ENCODE measurements at places on chromosomes 4 and X.
A peak's percentile ranks its signal among the peaks of the same experiment; 100 is the strongest.

GRCh38 chr4:113452868-113453620 is 308.5 kb downstream of the CAMK2D start:
- peak; percentile 79 for DNase-seq

DNA sequence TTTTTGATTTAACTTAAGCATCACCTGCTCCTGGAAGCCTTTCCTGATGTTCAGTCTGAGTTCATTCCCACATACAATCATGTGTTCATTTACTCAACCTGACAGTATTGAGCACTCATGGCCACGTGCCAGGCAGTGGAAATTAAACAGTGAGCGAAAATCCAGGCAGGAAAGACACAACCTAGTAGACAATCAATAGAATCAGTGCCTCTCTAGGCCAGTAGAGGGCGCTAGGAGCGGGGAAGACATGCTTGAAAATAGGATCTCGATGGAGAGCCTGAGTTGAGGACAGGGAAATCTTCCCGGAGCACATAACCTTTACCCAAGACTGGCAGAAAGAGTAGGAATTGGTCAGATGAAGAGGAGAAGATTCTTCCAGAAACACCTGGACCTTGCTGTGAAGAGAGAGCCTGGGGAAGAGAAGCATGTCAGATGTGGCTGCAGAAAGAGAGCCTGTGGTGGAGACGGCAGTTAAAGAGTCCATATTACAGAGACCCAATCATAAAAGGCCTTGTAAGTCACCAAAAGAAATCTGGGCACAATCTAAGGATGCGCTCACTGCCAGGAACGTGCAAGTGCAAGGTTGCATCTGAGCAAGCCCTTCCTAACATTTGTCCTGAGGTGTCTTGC is 103.5 kb downstream of the LDB2 start:
- DNase-seq: peak; percentile 60

DNA sequence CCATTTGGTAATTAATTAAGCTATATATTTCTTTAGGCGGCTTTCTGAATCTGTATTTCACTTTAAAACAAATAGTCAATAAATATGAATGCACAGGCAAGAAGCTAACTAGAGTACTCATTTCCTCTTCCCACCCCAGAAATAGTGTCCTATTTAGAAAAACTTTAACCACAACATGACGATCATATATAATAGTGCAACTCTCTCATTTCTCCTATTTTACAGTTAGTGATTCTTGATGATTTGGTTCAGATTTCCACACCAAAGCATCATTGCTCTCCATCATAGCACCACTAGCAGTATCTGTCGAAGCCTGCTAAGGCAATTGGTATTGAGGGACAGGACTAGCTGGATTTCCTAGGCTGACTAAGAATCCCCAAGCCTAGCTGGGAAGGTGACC is 184.0 kb upstream of the GALNTL6 start:
- no peak for DNase-seq

DNA sequence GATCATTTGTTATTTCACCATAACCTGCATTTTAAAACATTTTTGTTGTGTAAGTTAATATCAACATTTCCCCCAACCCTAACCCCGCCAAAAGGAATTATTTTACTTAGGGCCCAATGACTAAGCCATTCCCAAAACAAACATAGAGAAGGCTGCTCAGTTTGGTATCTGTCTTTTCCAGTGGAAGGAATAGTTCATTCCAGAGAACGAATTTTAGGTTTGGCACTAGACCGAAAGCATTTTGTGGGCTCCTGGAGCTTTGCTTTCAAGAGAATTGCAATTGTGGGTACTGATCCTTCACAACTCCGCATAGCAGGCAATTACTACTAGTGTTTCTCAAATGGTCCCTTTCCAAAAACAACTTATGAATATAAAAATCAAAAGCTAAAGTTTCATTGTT is 226.7 kb upstream of the MAD2L1 start:
- DNase-seq: no peak

DNA sequence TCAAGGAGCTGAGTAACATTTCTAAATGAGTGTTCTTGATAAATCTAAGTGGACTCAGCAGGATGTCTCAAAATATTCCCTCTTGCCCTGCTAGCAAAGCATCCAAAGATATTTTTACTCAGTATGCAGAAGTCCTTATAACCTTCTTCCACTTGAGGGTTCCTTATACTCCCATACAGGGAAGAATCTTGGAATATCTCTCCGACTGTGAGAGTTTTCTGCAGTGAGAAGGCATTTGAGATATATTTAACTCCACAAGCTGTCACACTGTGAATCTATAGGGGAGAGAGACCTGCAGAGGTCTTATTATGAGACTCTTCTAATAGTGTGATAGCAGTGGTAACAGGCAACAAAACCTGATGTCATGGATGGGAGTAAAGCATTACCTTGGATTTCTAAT is 1034.5 kb upstream of the PABPC4L start:
- no peak for DNase-seq

DNA sequence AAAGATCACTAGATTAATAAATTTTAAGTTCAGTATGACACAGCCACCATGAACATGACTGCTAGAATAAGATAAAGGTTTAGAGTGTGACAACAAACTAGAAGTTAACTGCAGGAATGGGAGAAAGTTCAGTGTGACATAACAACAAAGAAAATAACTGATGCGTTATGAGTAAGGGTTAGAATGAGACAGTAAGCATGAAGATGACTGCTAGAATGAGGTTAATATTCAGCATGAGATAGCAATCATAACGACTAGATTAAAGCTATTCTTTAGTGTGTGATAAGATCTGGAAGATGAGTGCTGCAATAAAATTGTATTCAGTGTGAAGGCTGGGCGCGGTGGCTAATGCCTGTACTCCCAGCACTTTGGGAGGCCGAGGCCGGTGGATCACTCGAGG is 48.4 kb upstream of the SMIM10L2A start:
- DNase-seq: no peak

- DNase-seq: peak; percentile 13
Measured at GRCh38 chr4:125331116-125331515, 16.4 kb downstream of the FAT4 start.

- no peak for DNase-seq
Measured at GRCh38 chrX:4091046-4091760, 377.8 kb upstream of the PRKX start.

GRCh38 chrX:21885568-21885967 is 29.8 kb downstream of the YY2 start:
- DNase-seq: peak; percentile 47

- peak; percentile 29 for DNase-seq
Measured at GRCh38 chr4:94127707-94128328, 79.8 kb upstream of the SMARCAD1 start.

GRCh38 chr4:95544113-95545103 is 4.4 kb downstream of the UNC5C start:
- no peak for DNase-seq

- no peak for DNase-seq
Measured at GRCh38 chr4:182494103-182494502, 250.9 kb downstream of the TENM3 start.

DNA sequence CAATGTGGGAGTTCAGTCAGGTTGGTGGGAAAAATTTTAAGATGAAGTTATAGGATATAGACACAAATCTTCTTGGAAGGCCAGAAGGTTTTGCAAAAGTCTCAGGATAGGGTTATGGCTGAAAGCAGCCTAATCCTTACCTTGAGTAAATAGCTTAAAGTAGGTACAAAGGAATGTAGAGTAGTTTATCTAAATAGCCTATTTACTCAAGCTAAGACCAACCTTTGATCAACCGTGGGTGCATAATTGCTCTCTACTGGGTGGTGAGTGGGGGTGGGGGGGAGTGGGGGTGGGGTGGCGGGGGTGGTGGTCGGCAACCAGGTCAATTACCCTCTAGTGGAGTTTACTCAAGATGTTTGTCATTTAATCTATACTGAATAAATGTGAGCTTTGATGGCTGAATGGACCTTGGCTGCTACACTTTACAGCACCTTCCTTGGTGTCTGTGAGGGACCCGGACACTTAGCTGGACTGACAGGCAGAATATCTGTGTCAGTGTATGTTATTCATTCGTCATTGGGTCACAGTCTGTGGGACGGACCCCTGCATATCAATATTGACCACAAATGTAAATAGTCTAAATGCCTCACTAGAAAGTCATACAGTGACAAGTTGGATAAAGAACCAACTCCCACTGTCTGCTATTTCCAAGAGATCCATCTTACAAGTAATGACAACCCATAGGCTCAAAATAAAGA is 545.7 kb upstream of the PABPC4L start:
- no peak for DNase-seq

DNA sequence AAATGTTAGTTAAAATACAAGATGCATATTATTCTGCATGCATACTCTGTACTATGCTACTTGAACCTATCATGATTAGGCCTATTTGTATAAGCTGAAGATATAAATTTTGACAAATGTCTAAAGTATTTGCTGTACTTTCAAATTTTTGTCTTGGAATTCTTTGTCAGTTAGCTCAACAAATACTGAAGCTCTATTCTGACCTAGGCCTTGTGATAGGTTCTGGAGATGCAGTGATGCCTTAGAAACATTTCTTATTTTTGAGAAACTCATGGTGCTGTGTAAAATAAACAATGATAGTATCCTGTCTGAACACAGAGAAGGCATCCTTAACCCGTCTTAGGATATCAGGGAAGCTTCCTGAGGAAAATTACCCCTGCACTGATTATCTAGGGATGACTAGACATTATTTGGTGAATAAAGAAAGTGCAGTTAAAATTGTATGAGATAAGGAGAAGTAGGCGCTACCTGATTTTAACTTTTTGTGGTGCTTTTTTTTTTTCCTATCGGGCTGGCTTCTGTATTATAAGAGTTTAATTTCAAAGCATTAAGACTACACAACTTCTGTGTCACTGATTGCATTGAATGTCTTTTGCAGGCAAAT is 43.4 kb downstream of the MOB1B start:
- peak; percentile 66 for DNase-seq

- no peak for DNase-seq
Measured at GRCh38 chr4:149796381-149796780, 19.3 kb downstream of the IQCM start.

DNA sequence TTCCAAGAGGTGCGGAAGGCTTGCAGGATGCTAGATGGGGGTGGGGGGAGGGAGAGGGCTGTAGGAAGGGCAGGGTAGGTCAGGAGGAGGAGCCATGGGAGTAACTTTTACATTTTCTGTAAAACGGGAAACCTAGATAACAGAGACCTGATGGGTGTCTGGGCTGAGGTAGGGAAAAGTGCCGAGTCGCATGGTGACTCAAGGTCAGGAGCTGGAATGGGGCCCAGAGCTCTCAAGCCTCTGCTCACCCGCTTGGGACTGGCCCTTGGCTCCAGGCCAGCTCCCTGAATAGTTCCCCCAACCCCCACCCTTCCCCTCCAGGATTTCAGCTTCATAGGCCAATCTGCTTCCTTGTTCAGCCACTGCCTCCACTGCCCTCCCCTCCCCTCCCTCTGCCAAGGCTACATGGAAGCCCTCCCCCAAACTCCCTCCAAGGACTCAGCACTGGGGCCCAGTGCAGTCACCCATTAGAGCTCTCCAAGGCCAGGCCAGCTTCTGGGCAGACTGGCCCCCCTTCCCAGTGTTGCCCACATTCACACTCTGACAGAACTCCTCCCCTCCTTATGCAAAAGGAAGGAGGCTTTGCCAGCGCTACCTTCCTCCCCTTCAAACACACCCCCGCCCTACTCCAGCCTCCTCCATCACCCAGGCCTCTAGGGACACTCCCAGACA is 43.6 kb downstream of the TSC22D3 start:
- DNase-seq: peak; percentile 58

- no peak for DNase-seq
Measured at GRCh38 chrX:40145923-40146261, 48.1 kb upstream of the BCOR start.

DNA sequence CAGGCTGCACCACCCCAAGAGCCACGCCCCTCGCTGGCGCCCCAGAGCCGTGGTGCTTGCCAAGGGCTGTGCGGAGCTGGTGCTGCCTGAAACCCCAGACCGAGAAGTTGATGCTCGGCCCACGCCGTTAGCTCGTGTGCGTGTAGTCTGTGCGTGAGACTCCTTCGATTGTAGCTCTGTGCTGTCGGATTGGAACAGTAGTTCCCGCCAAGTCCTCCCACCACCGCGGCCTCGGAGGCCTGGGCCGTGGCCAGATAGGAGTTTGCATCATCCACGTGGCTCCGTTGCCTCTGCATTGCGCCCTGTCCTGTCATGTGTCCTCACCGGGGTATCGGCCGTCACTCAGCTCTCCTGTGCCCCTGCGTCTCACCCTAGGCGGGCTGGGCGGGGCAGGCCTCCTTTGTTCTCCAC is 24.2 kb downstream of the TNIP2 start:
- no peak for DNase-seq

- DNase-seq: no peak
Measured at GRCh38 chrX:24169211-24169610, 19.7 kb downstream of the ZFX start.

DNA sequence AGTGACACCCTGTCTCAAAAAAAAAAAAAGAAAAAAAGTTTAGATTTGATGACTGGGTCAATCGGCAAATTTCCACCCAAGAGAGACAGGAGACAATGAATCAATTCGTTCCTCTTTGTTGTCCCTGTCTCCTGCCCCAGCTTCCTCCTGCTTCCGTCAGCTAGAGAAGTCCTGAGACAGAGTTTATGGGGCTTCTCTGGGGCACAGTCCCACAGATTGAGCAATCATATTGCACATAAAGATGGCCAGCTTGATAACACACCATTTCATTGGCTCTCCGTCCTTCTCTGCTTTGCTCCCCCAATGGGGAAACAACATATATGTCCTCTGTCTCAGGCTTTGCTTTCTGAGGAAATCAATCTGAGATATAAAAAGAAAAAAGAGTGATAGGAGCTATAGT is 78.4 kb upstream of the FUNDC1 start:
- DNase-seq: no peak
